GM23248 (cell line): ENCODE measurements at places on chromosomes 6 and 20. TPM values are rescaled to one million over a fixed set of nuclear protein-coding genes. Genes with fewer than 3 reads are reported as not detected.

DNA sequence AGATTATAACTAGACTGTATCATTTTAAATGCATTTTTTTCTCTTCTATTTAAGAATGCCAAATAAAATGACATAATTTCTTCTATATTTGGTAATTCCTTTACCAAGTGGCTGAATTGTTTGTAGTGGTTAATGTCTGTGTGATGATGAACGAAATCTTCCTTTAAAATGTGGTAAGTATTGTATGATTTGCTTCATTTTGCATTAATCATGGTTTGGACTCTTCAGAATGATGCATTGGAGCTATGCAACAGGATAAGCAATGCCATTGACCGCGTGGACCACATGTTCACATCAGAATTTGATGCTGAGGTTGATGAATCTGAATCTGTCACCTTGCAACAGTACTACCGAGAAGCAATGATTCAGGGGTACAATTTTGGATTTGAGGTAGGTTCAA is 99.6 kb downstream of the MAP3K4 start:
- peaks cover 46% of the 10 kb centered on the region for H3K36me3 ChIP-seq
- peaks cover 44% of the 10 kb centered on the region for H3K4me1 ChIP-seq
- peak overlapping the region; percentile 62 for H3K27ac ChIP-seq
- no peak overlapping the region for H3K4me3 ChIP-seq
- DNase-seq: peak; percentile 71
- H3K27me3 ChIP-seq: no peaks in the 10 kb centered on the region

TSPO2 gene
- not detected in 2 replicates for polyA plus RNA-seq

DNA sequence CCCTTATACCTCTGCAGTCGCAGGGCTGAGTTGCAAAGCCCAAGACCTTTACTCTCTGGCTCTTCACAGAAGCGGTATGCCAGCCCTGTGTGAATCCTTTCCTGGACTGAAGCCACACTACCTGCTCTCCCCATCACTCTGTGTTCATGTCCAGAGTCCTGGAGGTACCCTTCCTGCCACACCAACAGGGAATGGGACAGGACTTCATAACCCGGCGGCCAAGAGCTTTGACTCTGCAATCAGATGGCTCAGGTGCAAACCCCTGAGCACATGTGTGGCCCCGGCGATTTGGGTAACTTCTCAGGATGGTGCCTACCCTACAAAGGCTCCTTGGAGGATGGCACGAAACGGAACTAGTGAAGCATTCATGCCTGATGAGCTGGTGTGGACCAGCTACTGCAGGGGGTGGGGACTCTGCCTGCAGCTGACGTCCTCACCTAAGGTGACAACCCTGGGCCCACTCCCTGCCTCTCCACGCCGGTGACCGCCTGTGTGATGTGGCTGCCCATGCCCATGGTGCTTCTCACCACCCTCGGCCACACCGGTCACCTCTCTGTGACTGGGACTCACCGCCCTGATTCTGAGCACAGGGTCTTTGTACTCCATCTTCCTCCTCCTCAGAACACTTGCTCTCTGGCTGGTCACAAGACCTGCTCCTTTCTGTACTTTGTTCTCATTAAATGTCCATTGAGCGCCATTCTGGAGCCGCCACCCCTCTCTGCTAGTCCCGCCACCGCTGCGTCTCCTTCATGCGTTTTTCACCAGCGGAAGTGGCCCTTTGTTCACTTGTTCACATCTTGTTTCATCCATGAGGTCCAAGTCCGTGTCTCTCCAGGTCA is 116.7 kb downstream of the SULF2 start:
- H3K4me3 ChIP-seq: no peak overlapping the region
- H3K4me1 ChIP-seq: no peaks in the 10 kb centered on the region
- DNase-seq: no peak
- no peak overlapping the region for H3K27ac ChIP-seq
- H3K36me3 ChIP-seq: no peaks in the 10 kb centered on the region

WDR46 gene
- polyA plus RNA-seq: 79.4 and 90.9 TPM in 2 replicates

GRCh38 chr20:33796263-33796906 is 14.8 kb upstream of the CHMP4B start:
- H3K36me3 ChIP-seq: no peaks in the 10 kb centered on the region

PCSK2 gene
- not detected in 2 replicates for polyA plus RNA-seq

SPAG4 gene
- polyA plus RNA-seq: 17.3 and 20.9 TPM in 2 replicates
